Activated T-helper 1 cell treated with anti-CD3 and anti-CD28 coated beads, Interleukin-12 subunit alpha, Interleukin-12 subunit beta, Interleukin-2, Interleukin-4 antibody, amounts not matched to agents 30 ng/mL and 10 ng/mL and 1 ng/mL, durations not matched to agents 14 hours and 24 hours and 36 hours (primary cell): ENCODE measurements at places on chromosomes 12 and 14.

GRCh38 chr12:29241821-29242591 lies 92.9 kb downstream of the FAR2 start:
- no peaks in the 10 kb centered on the region for H3K36me3 ChIP-seq
- peaks cover 4% of the 10 kb centered on the region for H3K27me3 ChIP-seq
- H3K4me1 ChIP-seq, result peaks cover 22% of the 10 kb centered on the region

DNA sequence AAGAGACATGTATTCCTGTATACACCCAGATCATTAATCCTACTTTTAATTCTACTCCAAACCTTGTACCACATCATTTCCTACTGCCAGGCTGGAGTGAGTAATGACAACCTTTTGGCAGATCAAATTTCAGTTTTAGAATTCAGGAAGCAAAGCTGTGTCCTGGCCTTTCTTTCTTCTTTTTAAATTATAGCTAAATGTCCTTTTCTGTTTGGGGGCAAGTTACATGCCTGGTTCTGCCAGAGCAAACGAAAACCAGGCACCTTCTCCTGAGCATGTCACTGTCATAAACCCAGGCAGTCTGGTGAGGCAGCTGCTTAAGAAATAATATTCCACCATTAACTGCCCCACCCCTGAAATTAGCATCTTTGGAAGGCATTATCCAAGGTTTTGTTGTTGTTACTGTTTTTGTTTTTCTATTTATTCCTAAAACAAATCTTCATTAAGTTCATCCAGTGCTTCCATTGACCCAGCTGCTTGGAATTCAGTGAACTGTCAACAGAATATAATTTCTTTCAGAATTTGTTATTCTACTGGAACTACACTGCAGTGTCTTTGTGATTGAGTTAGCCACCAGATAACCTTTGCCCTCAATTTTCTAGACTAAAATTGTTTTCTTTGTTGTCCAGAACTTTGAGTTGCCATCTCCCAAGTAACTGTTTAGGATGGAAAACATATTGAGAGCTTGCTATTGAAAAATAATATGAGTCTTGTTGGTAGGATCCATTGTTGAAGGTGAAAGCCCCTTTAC lies 33.2 kb downstream of the SAMD4A start:
- H3K4me1 ChIP-seq, result no peaks in the 10 kb centered on the region
- H3K27me3 ChIP-seq, result peaks cover 11% of the 10 kb centered on the region
- H3K36me3 ChIP-seq, result no peaks in the 10 kb centered on the region
- no peak overlapping the region for H3K4me3 ChIP-seq
- no peak for DNase-seq

DNA sequence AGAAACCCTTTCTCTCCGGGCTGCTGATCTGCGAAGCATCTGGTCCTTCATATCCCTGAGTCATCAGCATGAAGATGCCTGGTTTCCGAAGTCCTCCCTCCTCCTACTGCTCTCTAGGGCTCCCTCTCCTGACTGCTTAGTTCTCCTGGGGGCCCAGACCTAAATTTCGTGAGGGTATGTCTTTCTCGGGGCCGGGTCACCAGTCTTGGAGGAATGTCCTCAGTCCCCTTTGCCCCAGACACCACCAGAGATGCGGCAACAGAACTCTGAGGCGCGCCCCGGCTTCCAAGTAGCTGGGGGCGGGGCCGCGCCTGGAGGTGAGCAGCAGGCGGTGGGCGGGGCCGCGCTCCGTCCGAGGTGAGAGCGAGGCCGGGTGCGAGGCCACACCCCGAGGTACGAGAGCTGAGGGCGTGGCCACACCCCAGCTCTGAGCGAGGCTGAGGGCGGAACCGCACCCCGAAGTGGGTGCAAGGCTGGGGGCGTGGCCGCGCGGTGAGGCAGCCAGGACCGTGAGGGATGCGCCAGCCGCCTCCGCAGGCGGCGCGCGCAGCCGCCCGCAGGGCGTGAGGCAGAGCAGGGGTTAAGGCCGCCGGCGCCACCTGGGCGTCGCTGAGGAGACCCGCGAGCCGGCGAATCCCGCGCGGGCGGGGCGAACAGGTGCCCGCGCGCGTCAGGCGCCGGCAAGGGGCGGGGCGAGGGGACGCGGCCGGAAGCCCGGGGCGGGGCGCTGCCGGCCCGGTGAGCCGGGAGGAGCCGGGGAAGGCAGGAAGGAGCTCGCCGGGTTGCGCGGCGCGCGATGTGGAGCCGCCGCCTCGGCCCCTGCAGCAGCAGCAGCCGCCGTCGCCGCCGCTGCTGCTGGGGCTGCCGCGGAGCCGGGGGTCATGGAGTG lies at the start of gene BICDL1:
Gene BICDL1 (plus strand): TSS at position 765 of the 889 bp plus-strand sequence. CDS start 633 bp downstream, outside the sequence.
- H3K4me3 ChIP-seq, result peak within 1 kb of the TSS; percentile 94
- H3K27me3 ChIP-seq, result peaks cover 11% of the 10 kb centered on the region
- peak; percentile 97 for DNase-seq
- peaks cover 30% of the 10 kb centered on the region for H3K36me3 ChIP-seq
- H3K27ac ChIP-seq, result peak within 1 kb of the TSS; percentile 95
- peaks cover 47% of the 10 kb centered on the region for H3K4me1 ChIP-seq

DNA sequence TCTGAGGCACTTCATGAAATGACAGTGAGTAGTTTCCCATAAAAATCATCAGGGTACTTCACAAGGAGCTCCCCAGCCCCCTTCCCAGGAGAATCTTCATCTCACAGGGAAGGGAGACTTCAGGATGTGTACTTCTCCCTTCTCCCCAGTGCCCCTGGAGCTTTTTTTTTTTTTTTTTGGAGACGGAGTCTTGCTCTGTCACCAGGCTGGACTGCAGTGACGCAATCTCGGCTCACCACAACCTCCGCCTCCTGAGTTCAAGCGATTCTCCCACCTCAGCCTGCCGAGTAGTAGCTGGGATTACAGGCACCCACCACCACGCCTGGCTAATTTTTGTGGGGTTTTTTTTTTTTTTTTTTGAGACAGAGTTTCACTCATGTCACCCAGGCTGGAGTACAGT lies 10.4 kb downstream of the ITPK1 start:
- no peak overlapping the region for H3K4me3 ChIP-seq
- peaks cover 56% of the 10 kb centered on the region for H3K4me1 ChIP-seq
- H3K27ac ChIP-seq, result no peak overlapping the region
- no peaks in the 10 kb centered on the region for H3K27me3 ChIP-seq
